ENCODE measurements at places on chromosomes 11 and 22.

GRCh38 chr11:111417011-111417765, 38.1 kb upstream of the POU2AF1 start:
- DNase-seq = peak; percentile 74

DNA sequence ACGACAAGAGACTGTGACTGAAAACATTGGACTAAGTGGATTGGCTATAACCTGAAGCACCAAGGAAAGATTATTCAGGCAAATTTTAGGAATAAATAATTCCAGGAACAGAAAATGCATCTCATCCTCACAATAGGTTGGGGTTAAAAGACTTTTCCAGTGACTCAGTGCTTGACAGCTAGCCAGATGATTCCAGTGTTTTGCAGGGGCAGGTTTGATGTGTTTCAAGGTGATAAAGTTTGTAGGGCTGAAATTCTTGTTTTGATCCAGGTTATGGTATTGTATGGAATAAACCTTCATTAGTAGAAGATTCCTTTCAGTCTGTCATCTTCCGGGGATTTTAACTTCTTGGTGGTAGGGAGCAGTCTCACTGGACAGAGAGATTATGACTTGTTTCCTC, 2.3 kb downstream of the EXT2 start:
- no peak for DNase-seq

DNA sequence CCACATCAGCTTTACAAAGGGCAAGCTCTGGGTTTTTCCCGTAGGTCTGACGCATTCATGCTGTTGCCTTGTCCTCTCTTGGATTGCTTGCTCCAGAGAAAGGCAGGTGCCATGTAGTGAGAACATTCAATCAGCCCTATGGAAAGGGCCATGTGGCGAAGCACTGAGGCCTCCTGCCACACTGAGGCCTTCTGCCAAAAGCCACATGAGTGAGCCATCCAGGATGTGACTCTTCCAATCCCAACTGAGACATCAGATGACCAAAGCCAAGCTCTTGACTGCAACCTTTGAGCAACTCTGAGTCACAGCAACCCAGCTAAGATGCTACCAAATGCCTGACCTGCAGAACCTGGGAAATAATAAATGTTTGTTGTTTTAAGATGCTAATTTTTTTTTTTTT, 9.0 kb upstream of the PANX3 start:
- no peak for DNase-seq

- DNase-seq = no peak
Observed at GRCh38 chr22:26617271-26618199, at the start of gene CRYBB1. TSS of gene CRYBB1 (minus strand) at chr22:26618027. CDS start at chr22:26616319, 1,708 bp downstream.

GRCh38 chr11:3161720-3162409, 3.2 kb downstream of the OSBPL5 start:
- DNase-seq = no peak

- peak; percentile 45 for DNase-seq
Observed at GRCh38 chr11:65524741-65525545, at the start of gene SCYL1. TSS of gene SCYL1 (plus strand) at chr11:65525083. CDS start at chr11:65525154, 71 bp downstream.

GRCh38 chr11:46200537-46201281, 76.8 kb upstream of the CREB3L1 start:
- DNase-seq = no peak

DNA sequence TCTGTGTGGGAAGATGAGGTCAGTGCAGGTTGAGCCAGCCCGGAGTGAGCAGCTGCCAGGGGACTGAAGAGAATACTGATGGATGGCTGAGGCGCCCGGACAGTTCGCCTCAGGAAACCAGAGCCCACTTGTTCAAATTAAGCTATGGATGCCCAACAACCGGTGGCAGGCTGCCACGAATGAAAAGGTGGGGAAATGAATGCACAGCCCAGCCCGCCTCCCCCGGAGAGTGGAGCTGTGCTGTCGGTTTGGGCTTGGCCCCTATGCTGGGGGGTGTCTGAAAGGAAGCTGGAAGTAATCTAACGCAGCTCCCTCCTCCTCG, 21.9 kb downstream of the HSPA8 start:
- DNase-seq = no peak

GRCh38 chr11:74695705-74696280, 35.4 kb downstream of the CHRDL2 start:
- DNase-seq = no peak

- DNase-seq = no peak
Observed at GRCh38 chr11:105368711-105369110, 229.1 kb upstream of the CARD18 start.

GRCh38 chr22:28900379-28900925, 17.1 kb downstream of the ZNRF3 start:
- no peak for DNase-seq

DNA sequence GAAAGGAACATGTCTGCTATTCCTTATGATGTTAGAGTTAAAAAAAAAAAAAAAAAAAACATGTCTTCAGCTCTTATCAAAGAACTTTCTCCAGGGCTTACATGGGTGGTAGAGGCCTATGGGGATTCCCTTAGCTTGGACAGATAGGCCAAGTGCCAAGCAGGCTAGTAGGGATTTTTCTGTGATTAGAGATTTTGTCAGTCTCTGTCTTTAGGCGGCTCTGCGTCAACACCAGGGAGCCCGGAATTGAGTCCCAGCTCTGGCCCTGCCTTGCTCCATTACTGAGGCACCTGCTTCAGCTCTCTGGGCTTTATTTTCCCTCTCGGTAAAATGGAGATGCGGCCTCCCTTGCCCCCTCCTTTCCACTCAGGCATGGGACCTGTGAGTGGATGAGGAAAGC, 13.1 kb downstream of the CRY2 start:
- no peak for DNase-seq

DNA sequence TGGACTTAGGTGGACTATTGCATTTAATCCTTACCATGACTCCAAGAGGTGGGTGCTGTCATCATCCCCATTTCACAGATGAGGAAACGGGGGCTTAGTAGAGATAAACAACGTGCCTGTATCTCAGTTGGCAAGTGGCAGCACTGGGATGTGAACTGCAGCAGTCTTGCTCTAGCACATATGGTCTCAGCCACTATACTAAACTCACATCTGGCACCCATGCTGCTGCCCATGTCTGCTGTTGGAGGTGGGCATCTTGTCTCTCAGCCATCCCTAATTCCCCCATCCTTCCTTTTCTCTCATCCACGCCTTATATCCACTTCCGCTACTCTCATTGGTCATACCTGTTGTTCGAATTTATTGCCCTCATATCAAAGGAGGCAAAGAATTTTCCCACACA, 3.8 kb downstream of the PRG3 start:
- DNase-seq = no peak

DNA sequence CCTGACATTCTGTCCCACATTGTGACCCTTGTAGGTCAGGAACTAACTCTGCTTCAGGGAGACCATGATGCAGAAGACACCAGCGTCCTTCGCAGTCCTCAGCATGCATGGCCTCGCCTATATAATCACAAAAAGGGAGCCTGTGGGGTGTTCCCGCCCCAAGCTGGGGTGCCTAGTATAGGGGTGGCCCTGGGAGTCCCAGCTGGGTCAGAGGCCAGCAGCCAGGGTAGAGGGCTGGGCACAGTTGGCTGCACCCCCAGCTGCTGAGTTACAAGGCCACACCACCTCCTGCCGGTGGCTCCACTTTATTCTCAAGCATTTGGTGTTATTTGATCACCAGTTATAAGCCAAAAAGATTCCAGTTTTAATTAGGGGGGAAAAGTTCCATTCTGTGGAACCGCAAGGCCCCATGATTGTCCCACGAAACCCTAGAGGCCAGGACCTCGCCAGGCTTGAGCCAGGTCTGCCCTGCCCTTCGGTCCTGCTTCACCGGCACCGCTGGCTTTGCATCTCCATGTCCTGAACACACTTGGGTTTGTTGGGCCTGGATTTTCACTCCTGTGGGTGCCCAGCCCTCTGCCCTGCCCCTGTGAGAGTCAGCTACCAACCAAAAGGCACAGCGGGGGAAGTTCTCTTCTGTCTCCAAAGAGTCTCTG, 15.0 kb upstream of the GNB1L start:
- no peak for DNase-seq

GRCh38 chr22:43326331-43327156, 16.6 kb downstream of the SCUBE1 start:
- DNase-seq = no peak

DNA sequence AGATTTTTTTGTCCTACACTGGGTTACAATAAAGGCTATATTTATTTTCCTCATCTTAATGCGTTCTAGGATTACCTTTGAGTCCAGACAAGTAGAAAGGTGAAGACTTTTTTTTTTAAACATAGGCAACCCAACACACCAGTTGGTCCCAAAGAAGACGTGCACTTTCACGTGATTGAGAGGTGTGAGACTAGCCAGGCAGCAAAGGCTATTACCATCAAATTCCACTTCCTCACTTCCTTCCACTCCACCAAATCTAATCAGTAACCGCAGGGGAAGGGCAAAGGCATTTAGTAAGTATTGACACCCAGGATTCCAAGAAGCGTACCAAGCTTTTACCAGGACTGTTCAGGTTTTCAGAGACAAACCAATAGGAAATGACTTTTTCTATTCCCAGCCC, 109.3 kb downstream of the APIP start:
- no peak for DNase-seq

GRCh38 chr11:126063507-126063852, 814 bp upstream of the CDON start:
- DNase-seq = no peak

- no peak for DNase-seq
Observed at GRCh38 chr11:834371-835316, 1.9 kb downstream of the CD151 start.

DNA sequence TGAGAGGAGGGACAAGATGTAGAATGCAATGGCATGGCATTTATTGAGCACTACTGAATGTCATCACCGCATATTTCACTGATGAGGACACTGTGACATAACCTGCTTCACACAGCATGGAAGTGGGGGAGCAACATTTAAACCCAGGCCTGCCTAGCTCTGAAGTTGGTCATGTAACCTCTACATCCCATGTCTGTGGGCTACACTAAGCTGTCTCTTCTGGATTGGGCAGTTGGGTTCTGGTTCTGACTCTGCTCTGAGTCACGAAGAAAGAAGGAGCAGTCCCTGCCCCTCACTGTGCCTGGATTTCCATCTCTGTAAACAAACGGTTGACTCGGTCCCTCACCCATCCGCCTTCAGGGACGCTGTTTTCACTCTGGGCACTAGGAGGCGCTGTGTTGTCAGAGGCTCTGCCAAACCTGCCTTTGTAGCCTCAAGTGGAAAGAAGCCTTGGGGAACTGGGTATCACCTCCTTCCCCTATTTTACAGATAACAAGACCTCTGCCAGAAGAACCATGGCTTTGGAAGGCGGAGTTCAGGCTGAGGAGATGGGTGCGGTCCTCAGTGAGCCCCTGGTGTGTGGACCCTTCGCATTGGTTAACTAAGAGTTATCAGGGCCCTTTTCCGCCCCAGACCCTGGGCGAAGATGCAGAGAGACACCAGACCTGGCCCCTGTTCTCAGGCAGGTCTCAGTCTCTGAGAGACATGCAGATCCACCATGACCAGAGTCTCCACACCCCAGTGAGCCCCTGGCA, 12.7 kb upstream of the ARHGEF17 start:
- peak; percentile 46 for DNase-seq

DNA sequence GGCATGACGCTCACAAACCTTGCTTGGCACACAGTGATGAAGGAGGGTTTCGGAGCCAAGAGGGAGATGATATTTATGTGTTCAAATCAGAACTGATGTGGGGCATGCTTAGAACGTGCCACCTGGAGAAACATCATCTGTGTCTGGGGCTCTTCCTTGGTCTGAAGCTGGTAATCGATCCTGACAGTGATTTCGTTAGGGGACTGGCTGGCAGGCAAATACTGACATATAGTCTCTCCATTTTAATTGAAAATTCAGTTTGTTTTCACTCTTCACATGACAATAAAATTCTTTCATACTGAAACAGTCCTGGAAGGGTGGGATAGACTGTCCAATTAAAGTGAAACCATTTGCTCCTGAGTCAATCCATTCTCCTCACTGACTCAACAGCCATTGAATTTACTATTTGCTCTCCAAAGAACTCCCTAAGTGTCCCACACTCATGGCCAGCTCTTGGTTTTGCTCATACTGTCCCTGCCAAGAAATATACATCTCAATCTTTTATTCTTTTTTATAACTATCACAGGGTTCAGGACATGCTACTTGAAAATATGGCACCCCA, 134.8 kb downstream of the TRPC6 start:
- DNase-seq = no peak

GRCh38 chr22:43302531-43303041, 40.6 kb downstream of the SCUBE1 start:
- no peak for DNase-seq

GRCh38 chr11:74507582-74507981, 14.1 kb upstream of the LIPT2 start:
- DNase-seq = no peak

DNA sequence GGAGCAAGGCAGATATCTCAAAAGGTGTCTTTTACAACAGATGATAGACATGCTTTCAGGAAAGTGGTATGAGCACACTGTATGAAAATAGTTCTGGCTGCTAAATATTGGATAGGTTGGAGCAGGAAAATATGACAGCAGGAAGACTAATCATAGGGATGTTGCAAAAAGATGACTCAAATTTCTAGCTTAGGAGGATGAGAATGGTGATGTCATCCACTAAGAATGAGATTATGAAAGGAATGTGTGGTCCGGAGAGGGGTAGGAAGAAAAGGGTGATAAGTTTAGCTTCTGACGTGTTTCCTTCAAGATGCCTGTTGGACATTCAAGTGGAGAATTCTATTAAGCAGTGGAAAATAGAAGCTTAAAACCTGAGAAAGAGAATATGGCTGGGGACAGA, 46.4 kb downstream of the RCN1 start:
- DNase-seq = no peak

DNA sequence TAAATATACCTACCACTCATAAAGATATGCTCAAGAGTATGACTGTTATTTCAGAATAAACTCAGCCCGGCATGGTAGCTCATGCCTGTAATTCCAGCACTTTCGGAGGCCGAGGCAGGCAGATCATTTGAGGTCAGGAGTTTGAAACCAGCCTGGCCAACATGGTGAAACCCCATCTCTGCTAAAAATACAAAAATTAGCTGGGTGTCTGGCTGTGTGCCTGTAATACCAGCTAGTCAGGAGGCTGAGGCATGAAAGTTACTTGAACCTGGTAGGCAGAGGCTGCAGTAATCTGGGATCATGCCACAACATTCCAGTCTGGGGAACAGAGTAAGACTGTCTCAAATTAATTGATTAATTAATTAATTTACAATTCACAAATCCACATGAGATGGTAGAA, 208.2 kb upstream of the PDGFD start:
- no peak for DNase-seq

DNA sequence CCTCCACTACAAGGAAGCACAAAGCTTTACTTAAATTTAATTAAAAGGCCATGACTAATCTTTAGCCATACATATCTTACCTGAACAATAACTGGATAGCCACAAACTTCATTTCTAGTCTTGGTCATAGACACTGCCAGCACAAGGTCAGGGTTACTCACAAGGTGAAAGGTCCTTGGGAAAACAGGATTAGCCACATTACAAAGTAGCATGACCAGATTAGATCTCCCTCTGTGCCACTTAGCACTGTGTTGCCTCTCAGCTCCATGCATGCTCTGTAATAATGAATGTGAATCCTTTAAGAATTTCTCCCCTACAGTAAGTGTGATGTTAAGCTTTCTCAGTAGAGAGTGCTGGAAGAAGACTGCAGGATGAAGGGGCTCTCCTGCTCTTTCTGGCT, 325.1 kb upstream of the MPPED2 start:
- DNase-seq = no peak

Measured in NCI-H526 treated with DMSO at 0.1 percent for 48 hours (cell line).